Adipocyte (in vitro differentiated cells): ENCODE measurements at places on chromosomes 12 and 14.

DNA sequence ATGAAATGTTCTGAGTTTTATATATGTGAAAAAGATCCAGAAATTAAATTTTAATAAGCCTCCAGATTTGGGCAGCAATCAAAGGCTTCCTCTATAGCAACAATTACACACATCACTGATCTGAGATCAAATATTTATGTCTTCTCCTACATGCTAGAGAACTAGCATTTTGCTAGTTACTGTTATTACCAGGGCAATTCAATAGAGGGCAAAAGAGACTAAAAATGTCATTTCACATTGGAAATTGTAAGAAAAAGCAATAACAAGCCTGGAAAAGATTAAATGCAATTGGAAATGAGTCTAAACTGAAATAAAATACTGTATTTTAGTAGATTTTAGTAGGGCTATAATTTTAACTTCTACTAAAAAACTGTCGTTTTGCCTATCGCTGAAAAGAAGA, 32.6 kb upstream of the ANO6 start:
- peak; percentile 67 for DNase-seq

DNA sequence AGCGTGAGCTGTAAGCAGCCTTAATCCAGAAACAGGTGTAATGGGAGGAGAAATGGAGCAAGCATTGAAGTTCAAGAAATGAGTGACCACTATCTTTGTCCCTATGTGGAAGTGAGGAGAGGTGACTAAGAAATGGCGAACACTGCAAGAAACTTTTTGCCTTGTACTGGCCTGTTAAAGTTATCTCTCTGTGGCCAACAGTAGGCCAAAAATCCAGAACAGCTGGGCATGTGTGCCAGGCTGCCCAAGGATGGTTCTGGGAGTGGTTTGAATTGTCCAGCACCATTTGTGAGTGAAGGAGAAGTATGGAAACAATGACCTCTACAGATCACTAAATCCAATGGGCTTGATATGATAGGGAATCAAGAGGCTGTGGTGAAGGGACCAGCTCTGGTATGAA, 83.3 kb upstream of the FRMD6 start:
- no peak for DNase-seq

DNA sequence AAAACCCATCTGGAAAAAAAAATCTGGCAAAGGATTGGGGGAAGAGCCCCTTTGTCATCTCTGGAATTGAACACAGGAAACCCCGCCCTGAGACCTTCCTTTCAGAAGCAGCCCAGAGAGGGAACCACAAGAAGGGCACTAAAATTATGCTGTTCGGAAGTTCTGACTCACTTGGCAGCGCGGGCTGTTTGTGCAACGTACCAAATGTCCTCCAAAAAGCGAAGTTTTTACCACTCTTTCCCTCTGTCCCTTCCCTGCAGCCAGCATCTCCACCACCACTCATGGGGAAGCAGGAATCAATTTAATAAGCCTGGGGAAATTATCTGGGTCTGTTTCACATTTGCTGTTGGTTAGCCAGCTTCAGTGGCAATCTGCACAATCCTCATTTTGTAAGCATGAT, 3.2 kb upstream of the SYNE3 start:
- peak; percentile 95 for DNase-seq

DNA sequence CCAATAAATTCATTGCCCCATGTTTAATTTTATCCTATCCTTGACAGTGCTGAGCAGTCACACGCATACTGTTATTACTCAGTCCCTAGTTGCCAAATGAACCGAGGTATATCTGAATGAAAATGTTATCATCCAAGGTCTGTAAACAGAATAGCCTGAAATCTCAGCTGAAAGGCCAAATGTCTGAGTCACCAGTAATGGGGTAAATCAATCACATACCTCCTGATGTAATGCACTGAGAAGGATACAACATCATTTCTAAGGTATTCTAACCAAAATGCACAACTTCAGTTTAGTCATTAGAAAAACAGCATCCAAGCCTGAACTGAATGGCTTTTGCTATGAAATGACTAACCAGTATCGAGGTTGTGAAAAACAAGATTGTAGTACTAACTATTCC, 228.6 kb downstream of the DPF3 start:
- peak; percentile 90 for DNase-seq
